Activated CD4-positive, alpha-beta memory T cell treated with anti-CD3 and anti-CD28 coated beads for 36 hours (primary cell): ENCODE measurements at places on chromosomes 3 and 15. TPM values are rescaled to one million over a fixed set of nuclear protein-coding genes. Genes with fewer than 3 reads are reported as not detected.

SPTSSB gene
- total RNA-seq: not detected

- DNase-seq: no peak
- no peaks in the 10 kb centered on the region for H3K27me3 ChIP-seq
- no peak overlapping the region for H3K27ac ChIP-seq
- H3K36me3 ChIP-seq: no peaks in the 10 kb centered on the region
Observed at GRCh38 chr3:112170046-112170445, 37.0 kb upstream of the GCSAM start.

- H3K4me1 ChIP-seq: no peaks in the 10 kb centered on the region
- H3K27ac ChIP-seq: no peak overlapping the region
- H3K27me3 ChIP-seq: peaks cover 20% of the 10 kb centered on the region
- no peaks in the 10 kb centered on the region for H3K36me3 ChIP-seq
- DNase-seq: no peak
Observed at GRCh38 chr15:71634820-71635560, 175.4 kb upstream of the NR2E3 start.

- H3K27ac ChIP-seq: no peak overlapping the region
- H3K27me3 ChIP-seq: peaks cover 3% of the 10 kb centered on the region
- no peaks in the 10 kb centered on the region for H3K36me3 ChIP-seq
Observed at GRCh38 chr3:100540791-100541334, 48.4 kb downstream of the TMEM45A start.

DNA sequence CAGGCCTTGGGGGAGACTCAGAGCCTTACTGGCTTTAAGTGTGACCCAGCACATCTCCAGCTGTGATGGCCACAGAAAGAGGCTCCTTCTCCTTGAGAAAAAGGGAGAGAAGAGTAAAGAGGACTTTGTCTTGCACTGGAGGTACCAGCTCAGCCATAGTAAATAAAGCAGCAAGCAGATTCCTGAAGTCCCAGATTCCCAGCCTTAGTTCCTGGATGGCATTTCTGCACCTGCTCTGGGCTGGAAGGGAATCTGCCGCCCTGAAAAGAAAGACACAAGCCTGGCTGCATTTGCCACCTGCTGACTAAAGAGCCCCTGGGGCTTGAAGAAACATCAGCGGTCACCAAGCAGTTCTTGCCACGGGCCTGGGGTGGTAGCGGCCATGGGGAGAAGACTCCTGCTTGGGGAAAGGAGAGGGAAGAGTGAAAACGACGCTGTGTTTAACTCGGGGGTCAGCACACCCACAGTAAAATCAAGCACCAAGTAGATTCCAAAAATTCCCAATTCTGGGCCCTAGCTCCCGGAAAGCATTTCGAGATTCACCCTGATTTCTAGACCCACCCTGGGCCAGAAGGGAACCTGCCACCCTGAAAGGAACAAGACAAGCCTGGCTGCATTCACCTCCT is 24.2 kb upstream of the TNK2 start:
- H3K4me1 ChIP-seq: no peaks in the 10 kb centered on the region
- no peak overlapping the region for H3K4me3 ChIP-seq
- no peaks in the 10 kb centered on the region for H3K36me3 ChIP-seq
- no peak overlapping the region for H3K27ac ChIP-seq
- DNase-seq: no peak
- H3K27me3 ChIP-seq: no peaks in the 10 kb centered on the region

DNA sequence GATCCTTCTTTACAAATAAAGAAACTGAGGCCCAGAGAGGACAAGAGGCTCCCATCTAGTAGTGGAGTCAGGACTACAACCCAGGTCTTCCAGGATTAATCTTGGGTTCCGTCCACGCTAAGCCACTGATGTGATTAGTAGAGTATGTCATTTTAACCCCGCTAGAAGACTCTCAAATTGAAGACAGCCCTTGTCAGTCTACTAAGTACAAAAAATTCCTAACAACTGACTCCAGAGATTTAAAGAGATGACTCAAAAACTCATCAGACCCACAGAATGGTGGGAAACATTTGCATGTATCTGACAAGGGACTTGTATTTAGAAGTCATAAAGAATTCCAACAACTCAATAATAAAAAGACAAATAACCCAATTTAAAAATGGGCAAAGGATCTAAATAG is 145.3 kb downstream of the CNTN3 start:
- no peaks in the 10 kb centered on the region for H3K4me1 ChIP-seq
- H3K27me3 ChIP-seq: no peaks in the 10 kb centered on the region
- H3K27ac ChIP-seq: no peak overlapping the region
- no peak overlapping the region for H3K4me3 ChIP-seq
- no peak for DNase-seq

- no peaks in the 10 kb centered on the region for H3K27me3 ChIP-seq
- H3K4me1 ChIP-seq: no peaks in the 10 kb centered on the region
- no peak overlapping the region for H3K4me3 ChIP-seq
- no peak for DNase-seq
Observed at GRCh38 chr15:47689660-47690059, 27.6 kb upstream of the SEMA6D start.

DNA sequence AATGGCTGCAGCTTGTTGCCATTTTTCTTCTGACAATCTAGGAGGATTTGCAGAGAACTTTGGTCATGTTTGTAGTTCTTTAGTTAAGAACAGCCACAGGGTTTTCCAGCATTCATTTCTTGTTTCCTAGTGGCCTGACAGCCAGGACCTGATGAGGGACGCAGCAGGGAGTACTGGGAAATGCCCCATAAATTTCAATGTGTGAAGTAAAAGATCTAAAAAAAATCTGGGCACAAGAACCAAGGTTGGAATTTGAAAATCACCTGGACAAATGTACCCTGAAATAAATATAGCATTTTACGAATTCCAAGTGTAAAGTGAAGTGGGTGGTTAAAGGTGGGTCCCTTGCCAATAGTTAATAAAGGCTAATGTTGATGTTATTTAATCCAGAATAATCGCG is 195.0 kb downstream of the ZIC1 start:
- no peaks in the 10 kb centered on the region for H3K36me3 ChIP-seq
- DNase-seq: no peak
- no peak overlapping the region for H3K4me3 ChIP-seq
- H3K27ac ChIP-seq: no peak overlapping the region
- no peaks in the 10 kb centered on the region for H3K27me3 ChIP-seq
